ENCODE measurements at places on chromosomes 3 and 15.

DNA sequence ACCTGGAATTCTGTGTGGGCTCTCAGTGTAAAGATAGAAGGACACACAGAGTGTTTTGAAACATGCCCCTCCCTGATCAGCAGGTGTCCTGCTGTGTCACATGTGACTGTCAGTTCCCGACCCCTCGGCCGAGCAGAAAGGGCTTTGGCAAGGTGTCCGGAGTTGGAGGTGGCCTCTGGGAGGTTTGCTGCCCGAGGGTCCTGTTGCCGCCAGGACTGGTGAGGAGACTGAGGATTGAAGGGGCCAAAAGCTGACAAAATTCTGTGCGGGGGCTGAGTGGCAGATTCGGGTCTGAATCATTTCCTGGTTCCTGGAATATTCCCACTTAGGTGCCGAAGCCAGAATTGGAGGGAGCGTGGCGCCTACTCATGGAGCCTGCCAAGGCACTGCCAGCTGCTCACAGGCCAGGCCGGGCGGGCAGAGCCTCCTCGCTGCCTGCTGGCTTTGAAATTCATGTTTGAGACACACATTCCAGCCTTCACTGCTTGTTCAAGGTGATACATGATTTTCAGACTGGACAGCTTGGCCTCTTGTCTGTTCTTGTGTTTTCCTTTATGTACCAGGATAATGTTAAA lies 83.8 kb downstream of the APBA2 start:
- DNase-seq: no peak

DNA sequence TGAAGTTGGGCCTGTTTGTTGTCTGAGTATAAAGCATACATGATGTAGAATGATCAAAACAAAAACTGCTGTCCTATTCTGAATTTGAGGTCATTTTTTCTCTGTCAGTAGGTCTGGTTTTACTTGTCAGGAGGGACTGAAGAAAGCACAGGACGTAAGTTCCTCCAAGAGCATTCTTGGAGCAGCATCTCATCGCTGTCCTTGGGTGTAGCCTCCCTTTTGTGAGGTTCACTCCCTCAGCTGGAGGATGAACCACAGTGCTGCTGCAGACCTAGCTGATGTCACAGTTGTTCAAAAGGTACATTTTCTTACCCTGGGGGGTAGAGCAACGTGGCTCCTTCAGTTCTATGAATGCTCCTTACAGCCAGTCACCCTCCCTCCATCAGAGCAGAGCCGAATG lies 490.0 kb upstream of the TBL1XR1 start:
- no peak for DNase-seq

- no peak for DNase-seq
These were observed 891 bp downstream of the RFT1 start for GRCh38 chr3:53129344-53129743.

GRCh38 chr15:72184165-72184811 lies 13.3 kb downstream of the GRAMD2A start:
- no peak for DNase-seq

DNA sequence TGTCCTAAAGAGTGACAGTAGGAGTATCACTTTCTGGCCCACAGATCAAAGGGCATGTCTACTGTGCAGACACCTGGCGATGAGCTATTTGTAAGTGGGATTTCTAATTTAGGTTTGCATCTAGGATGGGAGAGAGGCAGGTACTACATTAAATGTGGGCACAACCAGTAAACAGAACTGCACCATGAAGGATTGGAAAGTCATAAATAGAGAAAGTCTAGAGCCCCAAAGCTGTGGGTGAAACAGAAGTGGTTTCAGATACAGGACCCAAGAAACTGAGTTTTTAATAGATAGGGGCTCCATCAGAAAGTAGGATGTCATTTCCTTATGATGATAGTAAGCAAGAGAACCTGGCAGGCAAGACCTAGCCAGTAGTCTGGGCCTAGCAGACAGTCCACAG lies 35.2 kb upstream of the SPPL2A start:
- no peak for DNase-seq
